ENCODE measurements at places on chromosomes 6 and 20. TPM values are rescaled to one million over a fixed set of nuclear protein-coding genes. Genes with fewer than 3 reads are reported as not detected.

Gene SEMG2
- not detected for polyA plus RNA-seq

Gene LRFN2
- not detected for polyA plus RNA-seq

Gene ENPP4
- polyA plus RNA-seq = 9.1 TPM

Gene TXLNB
- 0.12 TPM for polyA plus RNA-seq

Gene TRIM10
- not detected for polyA plus RNA-seq
